CD8-positive, alpha-beta T cell (primary cell): ENCODE measurements at places on chromosomes 6 and 20.

DNA sequence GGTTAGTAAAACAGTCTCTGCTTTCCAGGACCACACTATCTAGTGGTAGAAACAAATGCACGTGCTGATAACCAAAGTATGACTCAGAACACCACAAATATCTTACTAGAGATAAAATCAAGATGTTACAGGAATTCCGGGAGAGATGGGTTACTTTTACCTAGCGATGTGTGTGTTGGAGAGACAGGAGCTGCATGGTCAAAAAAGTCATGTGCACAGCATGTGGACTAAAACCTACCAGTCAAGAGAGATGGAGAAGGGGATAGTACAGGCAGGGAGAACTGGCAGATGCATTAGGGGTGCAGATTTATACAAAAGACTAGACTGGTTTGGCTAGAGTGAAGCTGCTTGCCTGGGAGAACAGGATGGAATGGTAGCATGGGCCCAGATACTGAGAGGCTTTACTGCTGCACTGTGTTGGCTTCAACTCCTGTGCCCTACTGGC, 75.3 kb upstream of the MRAP2 start:
- no peak for DNase-seq

GRCh38 chr20:37353285-37353849, 7.4 kb downstream of the SRC start:
- no peak for DNase-seq

- DNase-seq, result no peak
Measured at GRCh38 chr6:167470101-167470835, 145.4 kb downstream of the TTLL2 start.

DNA sequence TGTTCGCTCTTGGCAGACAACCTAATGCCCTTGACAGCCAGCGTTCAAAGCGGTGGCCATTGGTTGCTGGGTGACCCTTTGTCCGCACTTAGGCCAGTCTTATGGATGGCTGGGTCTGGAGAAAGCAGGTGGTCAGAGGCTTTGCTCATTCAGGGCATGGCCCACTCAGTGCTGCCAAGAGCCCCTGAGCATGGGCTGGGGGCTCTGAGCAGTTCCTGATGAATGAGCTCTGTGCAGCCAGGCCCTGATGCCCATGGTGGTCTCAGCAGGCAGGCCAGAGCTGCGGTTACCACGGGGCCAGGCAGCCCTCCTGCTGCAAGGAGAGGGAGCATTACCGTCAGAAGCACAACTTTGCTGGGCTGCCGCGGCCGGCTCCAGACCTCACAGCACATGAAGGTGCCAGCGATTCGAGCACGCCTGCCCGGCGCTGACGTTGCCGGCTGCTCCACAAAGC, 36.3 kb downstream of the CDH4 start:
- no peak for DNase-seq

- peak; percentile 36 for DNase-seq
Measured at GRCh38 chr20:1434571-1435336, 31.9 kb downstream of the NSFL1C start.

- no peak for DNase-seq
Measured at GRCh38 chr6:97626671-97627441, 343.8 kb upstream of the MMS22L start.

GRCh38 chr6:128259730-128260685, 260.4 kb downstream of the PTPRK start:
- no peak for DNase-seq

DNA sequence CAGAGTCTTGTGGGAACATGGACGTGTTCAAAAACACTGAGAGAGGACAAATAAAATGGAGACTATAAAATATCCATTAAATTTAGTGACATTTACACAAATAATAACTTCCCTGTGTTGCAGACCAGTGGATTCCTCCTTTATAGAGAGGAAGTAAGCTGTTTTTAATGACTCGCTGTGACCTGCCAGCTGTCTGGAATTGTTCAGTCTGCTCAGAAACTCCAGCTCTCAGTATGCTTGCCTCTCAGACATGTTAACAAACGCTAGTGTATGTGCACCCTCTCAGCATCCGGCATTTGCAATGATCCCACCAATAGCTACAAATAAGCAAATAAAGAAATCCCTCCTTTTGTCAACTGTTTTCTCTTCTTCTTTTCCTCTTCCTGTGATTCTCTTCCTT, 158.0 kb upstream of the TCF21 start:
- DNase-seq, result no peak
